ENCODE measurements at places on chromosomes 2 and 18.

DNA sequence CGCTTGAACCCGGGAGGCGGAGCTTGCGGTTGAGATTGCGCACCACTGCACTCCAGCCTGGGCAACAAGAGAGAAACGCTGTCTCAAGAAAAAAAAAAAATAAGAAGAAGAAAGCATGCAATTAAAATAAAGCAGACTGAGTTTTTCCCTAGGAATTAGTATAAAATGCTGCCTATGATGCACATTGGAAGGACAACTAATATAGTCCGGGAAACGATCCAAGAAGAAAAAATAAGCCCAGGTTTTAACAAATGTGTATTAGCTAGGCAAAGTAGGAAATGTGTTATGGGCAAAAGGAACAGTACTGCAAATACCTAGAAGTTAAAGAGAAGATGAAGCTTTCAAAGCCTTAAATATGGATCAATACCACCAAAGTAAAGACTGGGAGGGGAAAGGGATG, 64.0 kb downstream of the SPIRE1 start:
- DNase-seq: no peak

GRCh38 chr2:97737421-97738178, 24.2 kb downstream of the ZAP70 start:
- DNase-seq: no peak

DNA sequence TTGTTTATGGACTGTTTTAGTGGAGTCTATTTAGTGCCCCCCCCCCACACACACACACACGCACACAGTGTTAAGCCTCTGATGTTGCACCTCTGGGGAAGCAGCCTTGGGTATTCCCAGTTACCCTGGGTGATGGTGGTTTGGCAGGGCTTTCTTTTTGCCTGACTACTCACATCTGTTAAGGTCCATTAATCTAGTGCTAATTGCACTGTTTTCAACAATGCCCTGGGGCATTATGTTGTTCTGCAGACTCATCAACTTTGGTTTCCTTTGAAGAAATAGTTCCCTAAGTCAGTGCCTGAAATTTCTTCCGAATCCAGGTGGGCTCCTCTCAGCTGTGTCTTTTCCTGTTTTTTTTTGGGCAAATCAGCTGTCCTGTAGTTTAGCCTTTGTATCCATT, 34.7 kb downstream of the SPOPL start:
- DNase-seq: peak; percentile 18

GRCh38 chr2:128541448-128541847, 222.8 kb upstream of the HS6ST1 start:
- DNase-seq: no peak

GRCh38 chr18:74217476-74218143, 69.3 kb downstream of the TIMM21 start:
- peak; percentile 69 for DNase-seq

DNA sequence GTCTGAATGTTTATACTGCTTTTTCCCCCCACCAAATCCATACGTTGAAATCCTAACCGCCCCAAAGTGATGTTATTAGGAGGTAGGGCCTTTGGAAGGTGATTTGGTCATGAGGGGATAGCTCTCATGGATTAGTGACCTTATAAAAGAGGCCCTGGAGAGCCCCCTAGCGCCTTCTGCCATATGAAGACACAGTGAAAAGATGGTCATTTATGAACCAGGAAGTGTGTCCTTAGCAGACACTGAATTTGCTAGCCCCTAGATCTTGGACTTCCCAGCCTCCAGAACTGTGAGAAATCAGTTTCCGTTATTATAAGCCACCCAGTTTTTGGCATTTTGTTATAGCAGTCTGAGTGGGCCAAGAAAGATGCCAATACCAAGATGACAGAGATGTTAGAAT, 7.2 kb upstream of the TSN start:
- DNase-seq: no peak

DNA sequence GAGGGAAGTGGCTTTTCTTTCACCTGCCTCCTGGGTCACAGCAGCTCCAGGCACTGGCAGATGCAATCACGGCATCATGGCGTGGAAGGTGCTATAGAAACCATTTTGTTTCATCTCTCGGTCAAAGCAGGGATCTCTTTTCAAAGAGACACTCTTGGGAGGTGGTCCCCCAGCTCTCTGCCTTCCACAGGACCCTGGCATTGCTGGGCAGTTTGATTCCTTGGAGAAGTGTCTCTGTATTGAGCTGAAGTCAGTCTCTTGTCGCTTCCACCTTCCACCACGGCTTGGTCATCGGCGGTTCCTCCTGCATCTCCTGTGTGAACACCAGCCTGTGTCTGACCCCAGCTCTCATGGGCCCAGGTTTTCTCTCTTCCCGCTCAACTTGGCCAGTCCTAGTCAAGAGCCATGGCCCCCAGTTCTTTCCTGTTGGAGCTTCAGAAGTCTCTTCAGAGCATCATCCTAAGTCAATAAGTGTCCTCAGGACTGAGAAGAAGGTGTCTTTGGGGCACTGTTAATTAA, 42.3 kb upstream of the HDAC4 start:
- DNase-seq: no peak

GRCh38 chr2:96374211-96374951, 38.8 kb downstream of the NCAPH start:
- peak; percentile 86 for DNase-seq

GRCh38 chr2:178419123-178419522, 31.9 kb downstream of the PRKRA start:
- DNase-seq: no peak

DNA sequence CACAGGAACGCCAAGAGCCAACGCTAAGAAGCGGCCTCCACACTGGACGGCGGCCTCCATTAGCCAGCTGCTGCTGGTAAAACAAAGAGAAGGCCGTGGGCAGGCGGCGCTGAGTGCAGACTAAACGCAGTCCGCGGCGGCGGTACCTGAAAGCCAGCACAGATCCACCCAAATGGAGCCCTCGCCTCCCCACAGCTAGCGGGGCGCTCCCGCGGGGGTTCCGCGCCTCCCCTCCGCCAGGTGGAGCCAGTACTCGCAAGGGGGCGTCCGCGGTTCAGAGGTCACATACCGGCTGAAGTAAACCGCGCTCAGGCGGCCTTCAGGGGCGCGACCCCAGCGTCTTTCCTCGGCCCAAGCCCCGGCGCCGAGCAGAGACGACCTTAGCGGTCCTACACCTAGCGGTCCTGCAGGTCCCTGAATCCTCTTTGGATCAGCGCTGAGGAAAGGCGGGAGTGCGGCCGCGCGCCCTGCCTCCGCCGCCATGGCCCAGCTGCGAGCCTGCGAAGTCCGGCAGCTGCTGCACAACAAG, 293.1 kb upstream of the ERBB4 start:
- DNase-seq: no peak

GRCh38 chr2:101369100-101369499, 18.2 kb downstream of the CREG2 start:
- DNase-seq: no peak

DNA sequence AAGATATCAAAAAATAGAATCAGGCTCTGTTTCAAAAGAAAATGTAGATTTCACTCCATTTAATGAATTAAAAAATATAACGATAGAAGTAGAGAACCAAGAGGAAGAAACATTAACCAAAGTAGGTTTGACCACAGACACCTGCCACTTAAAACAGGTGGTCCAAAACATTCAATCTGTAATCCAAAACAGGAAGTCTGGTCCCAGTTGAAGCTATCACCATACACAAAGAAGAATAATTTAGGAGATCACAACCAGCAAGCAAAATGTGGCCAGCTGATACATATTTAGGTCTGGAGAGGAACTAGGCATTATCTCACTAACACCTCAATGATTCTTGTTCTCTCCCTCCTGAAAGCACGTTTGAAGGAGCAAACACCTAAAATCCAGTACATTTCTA, 73.1 kb downstream of the FTCDNL1 start:
- no peak for DNase-seq

- DNase-seq: no peak
These were observed 99.7 kb upstream of the CD302 start for GRCh38 chr2:159897720-159898119.

- DNase-seq: no peak
These were observed 25.5 kb upstream of the STAT4 start for GRCh38 chr2:191176305-191176704.

DNA sequence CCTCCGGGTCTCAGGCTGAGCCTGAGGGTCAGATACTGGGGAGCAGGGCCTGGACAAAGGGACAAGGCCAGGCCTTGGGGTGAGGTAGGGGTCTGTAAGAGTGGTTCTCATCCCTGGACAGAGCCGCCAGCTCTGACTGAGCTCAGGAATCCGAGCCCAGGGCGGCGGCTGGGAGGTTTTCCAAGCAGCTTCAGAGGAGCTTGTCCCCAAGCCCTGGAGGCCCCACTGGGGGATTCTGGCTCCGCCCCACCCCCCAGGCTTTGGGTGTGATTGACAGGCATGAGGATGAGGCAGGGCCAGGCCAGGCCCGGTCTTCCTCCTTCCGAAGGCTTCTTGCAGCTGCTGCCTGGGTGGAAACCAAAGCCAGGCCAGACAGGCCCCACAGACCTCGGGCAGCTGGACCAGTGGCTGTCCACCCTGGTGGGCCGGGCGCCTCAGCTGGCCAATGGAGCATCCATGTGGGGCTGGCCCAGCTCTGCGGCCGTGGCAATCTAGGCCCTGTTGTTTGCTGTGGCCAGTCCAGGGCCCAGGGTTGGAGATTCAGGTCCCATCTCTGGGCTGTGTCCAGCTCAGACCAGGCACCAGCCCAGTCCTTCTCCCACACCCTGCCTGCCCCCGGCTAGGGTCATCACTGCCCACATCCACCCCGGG, 23.1 kb upstream of the GPC1 start:
- DNase-seq: peak; percentile 36

- no peak for DNase-seq
These were observed 88.9 kb downstream of the MOGAT1 start for GRCh38 chr2:222760301-222760897.

- DNase-seq: no peak
These were observed 133.9 kb downstream of the ARHGAP15 start for GRCh38 chr2:143263066-143263625.

DNA sequence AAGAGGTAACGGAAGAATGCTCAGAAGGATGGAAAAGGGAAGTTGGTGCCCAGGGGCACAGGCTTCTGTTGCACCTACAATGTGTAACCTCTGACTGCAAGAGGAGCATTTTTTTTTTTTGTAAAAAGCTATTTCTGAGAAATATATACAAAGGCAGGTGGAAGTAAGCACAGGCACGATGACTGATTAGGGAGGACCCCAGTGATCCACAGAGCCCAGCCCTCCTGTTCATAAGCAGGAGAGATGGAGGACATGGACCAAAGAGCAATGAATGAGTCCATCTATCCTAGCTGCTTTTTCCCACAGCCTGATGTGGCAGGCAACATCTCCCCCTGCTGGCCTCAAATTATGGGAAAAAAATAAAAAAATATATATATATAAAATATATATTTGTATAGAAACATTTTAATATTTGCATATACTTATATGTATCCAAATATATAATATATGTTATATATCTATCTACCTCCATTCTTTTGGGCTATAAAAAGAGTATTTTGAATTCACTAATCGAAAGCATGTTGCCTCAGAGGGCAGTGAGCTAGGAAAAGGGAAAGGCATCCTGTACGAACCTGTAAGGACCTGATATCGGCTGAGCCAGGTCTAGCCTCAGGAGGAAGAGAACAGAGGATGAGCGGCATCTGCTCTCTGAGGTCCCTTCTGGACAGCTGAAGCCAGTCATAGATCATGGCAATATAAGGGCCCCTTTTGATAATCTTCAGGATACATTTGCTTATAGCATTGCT, 166.0 kb upstream of the STK17B start:
- DNase-seq: peak; percentile 57

- no peak for DNase-seq
These were observed 68.3 kb upstream of the ACYP2 start for GRCh38 chr2:54047091-54047490.

- no peak for DNase-seq
These were observed 88.9 kb downstream of the TMEM185B start for GRCh38 chr2:120134263-120134662.

GRCh38 chr2:226837334-226837733, 1.5 kb downstream of the RHBDD1 start:
- DNase-seq: no peak

- DNase-seq: no peak
These were observed 106.7 kb downstream of the DTNB start for GRCh38 chr2:25566694-25567093.

DNA sequence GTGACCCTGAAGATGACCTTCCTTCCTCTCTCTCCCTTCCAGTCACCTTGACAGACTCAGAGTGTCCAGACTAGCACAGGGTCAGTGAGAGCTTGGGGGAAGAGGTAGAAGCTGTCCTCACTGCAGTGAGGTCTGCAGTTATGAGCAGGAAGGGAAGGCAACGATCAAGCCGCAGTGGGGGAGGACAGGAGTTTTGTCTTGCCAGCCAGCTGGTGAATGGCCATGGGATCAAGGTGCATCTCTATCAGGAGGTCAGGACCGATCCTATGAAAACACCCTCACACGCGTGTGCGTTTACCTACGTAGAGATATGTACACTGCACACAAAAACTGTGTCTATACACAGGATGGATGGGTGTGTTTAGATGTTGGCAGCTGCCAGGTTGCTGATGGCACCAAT, 83.2 kb downstream of the THNSL2 start:
- no peak for DNase-seq

DNA sequence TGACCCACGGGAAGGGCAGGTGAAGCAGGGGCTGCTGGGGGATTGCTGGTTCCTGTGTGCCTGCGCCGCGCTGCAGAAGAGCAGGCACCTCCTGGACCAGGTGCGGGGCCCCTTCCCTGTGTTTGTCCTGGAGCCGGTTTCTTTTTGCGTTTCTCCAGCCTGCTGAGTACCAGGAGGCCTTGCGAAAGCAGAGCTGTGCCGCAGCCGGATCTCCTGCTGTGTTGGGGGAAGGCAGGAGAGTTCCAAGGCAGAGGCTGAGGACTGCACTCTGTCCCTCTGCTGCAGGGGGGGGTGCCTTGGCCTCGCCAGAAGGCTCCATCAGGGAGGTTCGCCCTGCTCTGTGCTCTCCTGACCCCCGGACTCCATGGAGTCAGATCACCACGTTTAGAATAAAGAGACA, 2.8 kb downstream of the CAPN10 start:
- DNase-seq: peak; percentile 42

DNA sequence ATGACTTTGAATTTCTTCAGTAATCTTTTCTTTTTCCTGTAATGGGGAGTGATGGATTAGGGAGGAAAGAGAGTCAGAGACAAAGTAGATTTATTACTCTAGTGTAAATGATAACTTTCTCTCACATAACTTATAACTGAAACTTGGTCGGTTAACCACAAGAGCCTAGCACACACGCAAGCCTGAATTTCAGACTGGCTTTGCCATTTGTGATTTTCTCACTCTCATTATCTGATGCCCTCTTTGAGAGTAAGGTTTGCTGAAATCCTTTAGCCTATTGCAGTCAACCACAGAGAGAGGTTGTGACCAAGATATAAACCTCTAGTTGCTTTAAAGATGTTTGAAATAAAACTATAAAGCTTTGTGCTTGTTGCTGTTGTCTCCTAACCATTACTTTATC, 117.9 kb upstream of the NETO1 start:
- no peak for DNase-seq

- peak; percentile 58 for DNase-seq
These were observed 253.2 kb upstream of the COL3A1 start for GRCh38 chr2:188720811-188721605.
